ENCODE measurements at places on chromosomes 1 and 21.

- DNase-seq = no peak
- peaks cover 15% of the 10 kb centered on the region for H3K36me3 ChIP-seq
- H3K27me3 ChIP-seq = no peaks in the 10 kb centered on the region
- H3K4me1 ChIP-seq = peaks cover 30% of the 10 kb centered on the region
- no peak overlapping the region for H3K4me3 ChIP-seq
These were observed 26.5 kb downstream of the CAP1 start for GRCh38 chr1:40067023-40067422.

- no peaks in the 10 kb centered on the region for H3K4me1 ChIP-seq
- no peaks in the 10 kb centered on the region for H3K36me3 ChIP-seq
- peaks cover 2% of the 10 kb centered on the region for H3K27me3 ChIP-seq
- no peak overlapping the region for H3K4me3 ChIP-seq
- peak; percentile 40 for DNase-seq
These were observed 2.3 kb downstream of the TMEM61 start for GRCh38 chr1:54982739-54983138.

DNA sequence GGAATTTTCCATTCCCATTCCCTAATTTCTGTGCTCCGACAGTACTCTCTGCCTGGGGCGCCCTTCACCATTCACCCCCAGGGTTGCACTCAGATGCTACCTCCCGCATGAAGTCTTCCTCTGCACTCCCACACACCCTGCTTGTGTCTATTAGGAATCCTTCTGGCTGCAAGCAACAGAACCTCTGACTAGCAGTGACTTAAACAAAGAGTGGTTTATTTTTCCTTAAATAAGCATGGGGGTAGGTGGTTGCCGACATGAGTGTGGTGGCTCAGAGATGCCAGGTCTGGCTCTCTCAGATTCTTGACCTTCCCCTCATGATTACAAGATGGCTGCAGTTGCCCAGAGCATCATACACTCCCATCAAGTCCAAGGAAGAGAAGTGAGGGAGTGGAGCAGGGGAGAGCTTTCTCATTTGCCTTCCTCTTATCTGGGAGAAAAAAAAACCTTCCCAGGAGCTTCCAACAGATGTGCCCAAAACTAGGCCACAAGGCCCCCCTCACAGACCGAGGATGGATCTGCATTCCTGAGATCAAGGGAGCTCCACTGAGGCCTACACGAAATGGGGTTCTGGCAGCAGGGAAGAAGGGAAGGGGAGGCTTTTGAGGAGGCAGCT is 49.6 kb upstream of the LBR start:
- no peak overlapping the region for H3K4me3 ChIP-seq
- H3K27ac ChIP-seq = no peak overlapping the region
- no peak for DNase-seq
- H3K27me3 ChIP-seq = no peaks in the 10 kb centered on the region

- H3K27me3 ChIP-seq = no peaks in the 10 kb centered on the region
- H3K36me3 ChIP-seq = no peaks in the 10 kb centered on the region
- H3K27ac ChIP-seq = no peak overlapping the region
These were observed 75.1 kb downstream of the DTL start for GRCh38 chr1:212110617-212111016.

- H3K4me3 ChIP-seq = no peak overlapping the region
- no peak overlapping the region for H3K27ac ChIP-seq
- no peak for DNase-seq
- H3K36me3 ChIP-seq = no peaks in the 10 kb centered on the region
- H3K4me1 ChIP-seq = no peaks in the 10 kb centered on the region
These were observed 71.0 kb downstream of the RALGPS2 start for GRCh38 chr1:178796013-178796412.

DNA sequence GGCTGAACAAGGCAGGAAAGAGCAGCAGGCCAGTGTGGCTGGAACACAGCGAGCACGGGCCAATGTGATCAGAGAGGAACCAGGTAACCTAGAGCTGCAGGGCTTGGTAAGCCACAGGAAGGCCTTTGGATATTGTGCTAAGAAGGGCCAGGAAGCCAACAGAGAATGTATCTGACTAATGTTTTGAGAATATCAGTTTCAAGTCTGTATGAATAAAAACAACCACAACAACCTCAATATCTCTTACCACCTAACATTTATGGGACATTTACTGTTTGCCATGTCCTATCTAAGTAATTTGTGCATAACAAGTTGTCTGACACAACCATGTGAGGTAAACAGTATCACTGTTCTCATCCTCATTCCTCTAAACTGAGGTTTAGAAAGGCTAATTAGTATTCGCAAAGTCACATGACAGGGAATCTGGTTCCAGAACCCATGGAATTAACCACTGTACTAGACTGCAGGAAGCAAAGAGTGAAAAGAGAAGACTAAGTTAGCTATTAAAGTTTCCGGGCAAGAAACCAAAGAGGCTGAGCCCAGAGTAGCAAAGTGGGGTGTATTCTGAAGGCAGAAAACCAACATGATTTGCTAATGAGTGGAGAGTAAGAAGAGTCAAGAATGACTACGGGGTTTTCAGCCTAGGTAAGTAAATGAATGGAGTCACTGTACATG is 38.9 kb downstream of the SPRTN start:
- H3K27me3 ChIP-seq = no peaks in the 10 kb centered on the region
- no peaks in the 10 kb centered on the region for H3K36me3 ChIP-seq
- peaks cover 20% of the 10 kb centered on the region for H3K4me1 ChIP-seq
- DNase-seq = no peak
- H3K4me3 ChIP-seq = no peak overlapping the region

- H3K4me1 ChIP-seq = no peaks in the 10 kb centered on the region
- no peak for DNase-seq
- H3K27ac ChIP-seq = no peak overlapping the region
- no peak overlapping the region for H3K4me3 ChIP-seq
These were observed 18.0 kb upstream of the YTHDF2 start for GRCh38 chr1:28718586-28719331.

GRCh38 chr1:173421286-173421685 is 55.8 kb upstream of the PRDX6 start:
- H3K27me3 ChIP-seq = no peaks in the 10 kb centered on the region
- H3K4me3 ChIP-seq = no peak overlapping the region
- H3K36me3 ChIP-seq = no peaks in the 10 kb centered on the region
- no peak overlapping the region for H3K27ac ChIP-seq
- DNase-seq = no peak
- no peaks in the 10 kb centered on the region for H3K4me1 ChIP-seq

DNA sequence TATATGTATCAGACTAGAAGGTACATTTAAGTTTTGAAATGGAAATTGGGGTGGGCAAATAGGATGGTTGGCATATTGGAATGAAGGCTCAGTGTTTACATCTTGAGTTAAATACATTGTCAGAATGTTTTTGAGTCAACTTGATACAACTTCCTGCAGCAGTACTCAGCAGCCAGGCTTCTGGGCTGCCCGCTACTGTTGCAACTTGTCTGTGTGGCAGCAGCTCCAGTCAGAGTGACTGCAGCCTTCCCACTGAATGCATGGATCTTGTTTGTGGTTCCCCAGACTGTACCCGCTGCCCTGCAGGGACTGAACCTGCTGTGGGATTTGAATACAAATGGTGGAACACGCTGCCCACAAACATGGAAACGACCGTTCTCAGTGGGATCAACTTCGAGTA is 24.9 kb upstream of the SARS1 start:
- H3K27me3 ChIP-seq = no peaks in the 10 kb centered on the region
- no peaks in the 10 kb centered on the region for H3K36me3 ChIP-seq
- no peaks in the 10 kb centered on the region for H3K4me1 ChIP-seq
- H3K4me3 ChIP-seq = no peak overlapping the region
- no peak overlapping the region for H3K27ac ChIP-seq
- no peak for DNase-seq

- no peaks in the 10 kb centered on the region for H3K36me3 ChIP-seq
- no peak overlapping the region for H3K4me3 ChIP-seq
- H3K27me3 ChIP-seq = peaks cover 59% of the 10 kb centered on the region
- no peak overlapping the region for H3K27ac ChIP-seq
- peaks cover 7% of the 10 kb centered on the region for H3K4me1 ChIP-seq
These were observed 8.7 kb upstream of the LRRC71 start for GRCh38 chr1:156911577-156912298.

DNA sequence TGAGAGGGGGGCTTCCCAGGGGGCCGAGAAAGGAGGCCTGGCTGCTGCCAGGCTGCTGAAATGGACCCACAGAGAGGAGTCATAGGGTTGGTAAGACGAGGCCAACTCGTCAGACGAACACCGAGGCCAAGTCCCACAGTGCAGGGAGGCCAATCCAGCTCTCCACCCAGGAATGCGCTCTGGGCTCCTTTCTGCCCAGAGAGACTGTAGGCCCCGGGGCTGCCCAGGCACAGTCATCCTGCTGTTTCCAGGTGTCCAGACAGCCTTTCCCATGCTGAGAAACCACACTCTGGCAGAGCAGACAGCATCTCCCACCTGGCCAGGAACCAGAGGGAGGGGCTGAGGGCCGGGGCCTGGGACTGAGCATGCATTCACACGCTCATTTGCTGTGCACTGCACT is 26.7 kb upstream of the RSPO1 start:
- no peak for DNase-seq
- H3K27ac ChIP-seq = no peak overlapping the region
- H3K4me1 ChIP-seq = no peaks in the 10 kb centered on the region

DNA sequence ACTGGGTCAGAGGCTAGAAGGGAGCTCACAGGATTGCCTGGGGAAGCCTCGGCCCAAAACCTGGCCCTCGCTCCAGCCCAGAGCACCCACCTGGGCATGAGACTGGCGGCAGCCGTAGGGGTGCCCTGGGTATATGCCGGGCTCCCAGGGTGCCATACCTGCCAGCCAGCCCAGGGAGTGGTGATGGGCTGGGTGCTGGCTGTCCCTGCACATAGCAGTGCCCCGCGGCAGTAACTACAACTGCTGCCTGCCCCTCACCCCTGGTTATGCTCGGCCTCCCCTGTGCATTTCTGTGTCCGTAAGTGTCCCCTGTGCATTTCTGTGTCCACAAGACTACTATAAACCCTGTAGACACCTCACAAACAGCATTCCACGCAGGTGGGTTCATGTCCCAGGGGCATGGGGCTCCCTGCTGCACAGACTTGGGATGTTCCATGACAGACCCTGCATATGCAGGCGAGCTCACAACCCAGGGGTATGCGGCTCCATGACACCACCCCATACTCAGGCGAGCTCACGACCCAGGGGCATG is 5.8 kb upstream of the SPATC1L start:
- no peak overlapping the region for H3K4me3 ChIP-seq
- DNase-seq = no peak
- H3K36me3 ChIP-seq = peaks cover 7% of the 10 kb centered on the region
- H3K27me3 ChIP-seq = no peaks in the 10 kb centered on the region
- H3K27ac ChIP-seq = no peak overlapping the region

GRCh38 chr1:96510391-96510790 is 211.2 kb upstream of the PTBP2 start:
- no peaks in the 10 kb centered on the region for H3K4me1 ChIP-seq
- no peak overlapping the region for H3K27ac ChIP-seq
- no peak for DNase-seq
- H3K27me3 ChIP-seq = no peaks in the 10 kb centered on the region
- H3K36me3 ChIP-seq = no peaks in the 10 kb centered on the region

DNA sequence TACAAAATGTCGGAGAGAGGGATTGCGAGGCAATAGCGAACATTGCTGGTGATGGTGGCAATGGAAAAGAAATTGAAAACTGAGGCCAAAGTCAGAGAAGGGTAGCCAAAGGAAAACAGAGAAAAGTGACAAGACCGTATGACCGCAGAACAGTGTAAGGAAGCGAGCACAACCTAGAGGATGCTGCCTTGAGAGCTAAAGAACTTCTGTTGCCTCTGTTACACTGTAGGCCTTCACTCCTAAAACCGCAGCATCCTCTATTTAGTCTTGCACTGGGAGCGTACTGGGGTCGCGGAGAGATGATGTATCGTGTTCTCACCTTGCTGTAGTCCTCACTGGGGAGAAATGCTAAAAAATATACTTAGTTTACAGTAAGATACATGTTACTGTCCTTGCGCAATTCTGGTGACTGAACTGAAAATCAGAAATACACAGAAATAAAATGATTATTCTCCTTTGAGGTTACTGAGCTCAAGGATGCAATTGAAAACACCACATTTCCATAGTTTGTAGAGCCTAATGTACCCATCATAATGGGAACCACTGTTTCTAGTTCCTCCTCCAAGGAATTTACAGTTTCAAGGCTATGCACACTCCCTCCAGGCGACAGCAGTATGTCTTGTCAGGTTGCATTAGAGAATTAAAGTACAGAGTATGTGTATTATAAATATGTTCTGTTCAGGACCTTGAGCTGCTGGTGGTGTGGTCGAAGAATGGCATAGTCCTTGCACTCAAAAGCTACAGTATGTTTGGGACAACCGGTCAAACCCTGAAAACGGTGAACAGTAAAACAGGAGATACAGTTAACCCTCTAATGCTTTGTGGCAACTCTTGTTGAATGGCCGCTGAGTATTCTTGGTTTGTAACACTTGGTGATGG is 1.3 kb downstream of the NEK7 start:
- no peaks in the 10 kb centered on the region for H3K36me3 ChIP-seq
- DNase-seq = peak; percentile 45
- peak overlapping the region; percentile 77 for H3K27ac ChIP-seq
- peaks cover 13% of the 10 kb centered on the region for H3K4me1 ChIP-seq
- no peaks in the 10 kb centered on the region for H3K27me3 ChIP-seq
- H3K4me3 ChIP-seq = peak overlapping the region; percentile 71

GRCh38 chr1:24349891-24350290 is 30.7 kb downstream of the GRHL3 start:
- H3K27ac ChIP-seq = no peak overlapping the region
- H3K4me1 ChIP-seq = peaks cover 30% of the 10 kb centered on the region
- no peak overlapping the region for H3K4me3 ChIP-seq
- no peaks in the 10 kb centered on the region for H3K27me3 ChIP-seq

DNA sequence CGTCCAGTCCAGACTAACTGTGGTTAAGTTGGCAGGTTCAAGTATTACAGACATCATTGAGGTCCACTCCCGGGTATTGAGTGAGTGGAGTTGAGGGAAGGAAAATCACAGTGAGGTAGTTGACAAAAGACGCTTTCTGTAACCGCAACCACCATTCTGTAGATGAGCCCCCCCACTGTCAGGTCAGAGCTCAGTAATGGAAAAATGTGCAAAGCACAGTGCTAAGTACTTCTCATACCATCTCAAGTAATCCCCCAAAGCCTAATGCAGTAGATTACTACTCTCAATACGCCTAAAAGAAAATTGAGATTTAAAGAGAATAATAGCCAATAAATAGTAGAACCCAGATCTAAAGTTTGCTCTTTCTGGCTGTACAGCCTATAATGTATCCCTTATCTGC is 522.8 kb downstream of the LMO4 start:
- DNase-seq = no peak
- no peaks in the 10 kb centered on the region for H3K27me3 ChIP-seq
- H3K27ac ChIP-seq = no peak overlapping the region
- no peaks in the 10 kb centered on the region for H3K36me3 ChIP-seq

- no peak for DNase-seq
- H3K4me1 ChIP-seq = peaks cover 28% of the 10 kb centered on the region
- no peaks in the 10 kb centered on the region for H3K36me3 ChIP-seq
- no peak overlapping the region for H3K4me3 ChIP-seq
These were observed 48.7 kb upstream of the PLA2G4A start for GRCh38 chr1:186780076-186780475.

DNA sequence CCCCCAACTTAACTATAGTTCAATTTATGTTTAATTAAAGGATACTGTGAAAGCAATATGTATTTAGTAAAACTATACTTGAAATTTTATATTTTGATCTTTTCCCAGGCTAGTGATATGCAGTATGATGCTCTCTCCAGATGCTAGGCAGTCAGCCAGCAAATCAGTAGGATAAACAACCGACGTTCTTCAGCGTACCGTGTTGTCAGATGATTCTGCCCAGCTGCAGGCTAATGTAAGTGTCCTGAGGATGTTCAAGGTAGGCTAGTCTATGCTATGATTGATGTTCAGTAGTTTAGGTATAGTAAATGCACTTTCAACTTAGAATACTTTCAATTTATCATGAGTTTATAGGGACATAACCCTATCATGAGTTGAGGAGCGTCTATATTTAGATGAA is 762.6 kb downstream of the MRPL39 start:
- no peak overlapping the region for H3K4me3 ChIP-seq
- no peaks in the 10 kb centered on the region for H3K4me1 ChIP-seq
- H3K27ac ChIP-seq = no peak overlapping the region
- no peak for DNase-seq
- H3K36me3 ChIP-seq = no peaks in the 10 kb centered on the region
